ENCODE measurements at places on chromosomes 16 and 17. TPM values are rescaled to one million over a fixed set of nuclear protein-coding genes. Genes with fewer than 3 reads are reported as not detected.

CRYBA1 gene
- not detected for total RNA-seq

LDHD gene
- 0.18 TPM for total RNA-seq

SHCBP1 gene
- total RNA-seq, result 28.9 TPM

PMFBP1 gene
- total RNA-seq, result 0.33 TPM

KRTAP4-4 gene
- total RNA-seq, result not detected

LRRC37B gene
- total RNA-seq, result 18.0 TPM

KCNH6 gene
- total RNA-seq, result not detected

CORO1A gene
- 1.9 TPM for total RNA-seq

DNA sequence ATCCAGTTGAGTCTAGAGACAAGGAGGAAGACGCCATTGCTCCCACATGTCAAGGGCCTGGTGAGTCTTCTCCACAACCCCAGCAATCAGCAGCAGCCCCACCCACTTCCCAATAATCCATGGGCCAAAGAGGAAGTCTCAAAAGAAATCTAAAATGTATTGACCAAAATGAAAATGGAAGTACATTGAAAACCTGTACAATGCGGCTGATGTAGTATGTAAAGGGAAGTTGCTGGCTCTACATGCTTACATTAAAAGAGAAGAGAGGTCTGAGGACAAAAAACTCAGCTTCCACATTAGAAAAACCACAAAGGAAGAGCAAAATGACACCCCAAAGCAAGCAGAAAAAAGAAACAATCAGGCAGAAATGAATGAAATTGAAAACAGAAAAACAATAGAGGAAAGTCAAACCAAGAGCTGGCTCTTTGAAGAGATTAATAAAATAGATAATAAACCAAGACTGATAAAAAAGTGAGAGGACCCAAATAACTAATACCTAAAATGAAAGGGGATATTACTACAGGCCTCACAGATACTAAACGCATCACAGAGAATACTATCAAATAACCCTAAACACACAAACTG is 100.6 kb upstream of the METRNL start:
- DNase-seq, result no peak

DNA sequence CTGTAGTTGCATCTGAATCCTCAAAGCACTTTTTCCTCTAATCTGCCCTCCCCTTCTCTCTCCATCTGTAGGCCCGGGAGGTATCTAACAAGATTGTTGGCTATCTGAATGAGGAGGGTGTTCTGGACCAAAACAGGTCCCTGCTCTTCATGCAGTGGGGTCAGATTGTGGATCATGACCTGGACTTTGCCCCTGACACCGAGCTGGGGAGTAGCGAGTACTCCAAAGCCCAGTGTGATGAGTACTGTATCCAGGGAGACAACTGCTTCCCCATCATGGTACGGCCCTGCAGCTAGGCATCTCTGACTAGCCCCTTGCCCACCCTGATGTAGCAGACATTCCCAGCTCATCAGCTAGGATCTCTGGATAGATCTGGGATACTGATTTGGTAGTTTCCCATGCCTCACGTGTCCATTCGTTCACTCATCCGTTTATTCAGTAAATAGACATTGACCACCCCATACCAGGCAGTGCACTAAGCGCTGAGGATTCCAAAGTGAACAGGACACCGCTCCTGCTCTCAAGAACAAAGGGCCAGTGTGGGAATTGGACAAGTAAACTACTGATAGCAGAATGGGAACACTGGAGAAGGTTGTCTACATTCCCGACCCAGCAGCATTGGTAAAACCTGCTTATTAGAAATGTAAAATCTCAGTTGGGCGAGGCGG is 12.1 kb downstream of the LPO start:
- no peak for DNase-seq

DNA sequence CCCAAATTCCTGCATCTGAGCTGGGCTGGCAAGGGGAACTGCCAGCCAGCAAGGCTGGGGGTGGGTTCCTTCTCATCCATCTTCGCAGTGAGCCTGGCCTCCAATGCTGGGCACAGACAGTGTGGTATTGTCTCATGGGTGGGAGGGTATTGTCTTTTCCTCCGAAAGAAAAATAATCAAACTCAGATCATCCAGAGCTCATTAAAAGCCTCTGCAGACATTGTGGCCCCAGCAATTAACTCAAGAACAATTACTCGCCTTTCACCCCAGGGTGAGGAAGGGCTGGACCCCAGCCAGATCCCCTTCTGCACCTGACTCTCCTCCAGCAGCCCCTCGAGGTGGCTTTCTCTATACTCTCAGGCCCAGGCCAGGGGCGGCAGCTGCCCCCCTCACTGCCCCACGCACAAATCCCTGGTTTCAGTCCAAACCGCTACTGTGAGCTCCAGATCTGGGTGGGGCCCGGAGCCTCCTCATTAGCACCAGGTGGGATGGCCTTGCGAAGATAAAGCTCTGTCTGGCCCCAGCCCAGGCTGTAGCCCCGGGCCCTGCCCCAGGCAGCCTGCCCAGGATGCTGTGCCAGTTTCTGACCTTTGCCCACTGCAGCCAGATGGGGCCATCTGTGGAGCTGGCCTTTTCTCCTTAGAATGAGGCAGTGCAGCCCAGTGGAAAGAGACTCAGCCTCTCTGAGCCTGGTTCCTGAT is 2.3 kb upstream of the KRT15 start:
- DNase-seq, result no peak

GRCh38 chr17:42329025-42329976 is 41.0 kb downstream of the STAT5A start:
- DNase-seq, result peak; percentile 88

GRCh38 chr16:54632322-54633220 is 298.1 kb upstream of the IRX5 start:
- DNase-seq, result no peak

- DNase-seq, result no peak
These were observed 93.2 kb downstream of the GNAO1 start for GRCh38 chr16:56284521-56284920.

- no peak for DNase-seq
These were observed 399.4 kb upstream of the C16orf82 start for GRCh38 chr16:26667307-26667706.

DNA sequence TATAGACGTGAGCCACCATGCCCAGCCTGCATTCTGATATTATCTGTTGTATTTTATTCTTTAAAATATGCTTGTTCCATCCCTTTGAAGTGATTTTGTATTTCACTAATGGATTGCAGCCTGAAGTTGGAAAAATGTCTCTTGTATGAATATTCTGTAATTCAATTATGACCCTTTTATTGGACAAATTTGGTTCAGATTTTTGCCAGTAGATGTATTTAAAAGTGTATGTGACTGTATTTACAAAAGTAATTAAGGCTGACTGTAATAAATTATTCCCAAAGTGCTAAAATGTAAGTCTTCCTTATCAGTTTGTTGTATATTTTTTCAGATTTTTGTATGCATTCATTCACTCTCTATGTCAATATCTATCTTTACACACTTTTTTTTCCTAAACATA is 23.8 kb downstream of the PPM1E start:
- no peak for DNase-seq

GRCh38 chr16:49640581-49640980 is 215.3 kb downstream of the ZNF423 start:
- no peak for DNase-seq

GRCh38 chr16:75252946-75253911 is 1.8 kb upstream of the BCAR1 start:
- peak; percentile 69 for DNase-seq

DNA sequence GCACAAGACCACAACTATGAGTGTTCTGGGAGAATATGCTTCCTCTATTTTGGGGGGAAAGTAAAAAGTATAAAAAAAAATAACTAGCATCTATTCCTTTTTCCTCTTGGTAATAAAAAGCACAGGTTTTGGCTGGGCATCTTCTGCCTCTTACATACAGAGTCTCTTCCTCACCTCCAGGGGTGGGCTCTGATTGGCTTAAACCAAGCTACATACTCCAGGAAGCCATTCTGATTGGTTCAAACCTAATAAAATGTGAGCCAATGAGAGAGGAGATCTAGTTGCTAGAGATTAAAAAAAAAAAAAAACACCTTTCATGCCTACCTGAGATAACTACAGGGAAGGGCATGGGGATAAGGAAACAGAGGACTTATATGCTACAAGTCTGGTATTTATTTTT is 365.9 kb upstream of the ERCC4 start:
- no peak for DNase-seq

- DNase-seq, result no peak
These were observed 17.0 kb downstream of the FAM117A start for GRCh38 chr17:49746791-49747490.

DNA sequence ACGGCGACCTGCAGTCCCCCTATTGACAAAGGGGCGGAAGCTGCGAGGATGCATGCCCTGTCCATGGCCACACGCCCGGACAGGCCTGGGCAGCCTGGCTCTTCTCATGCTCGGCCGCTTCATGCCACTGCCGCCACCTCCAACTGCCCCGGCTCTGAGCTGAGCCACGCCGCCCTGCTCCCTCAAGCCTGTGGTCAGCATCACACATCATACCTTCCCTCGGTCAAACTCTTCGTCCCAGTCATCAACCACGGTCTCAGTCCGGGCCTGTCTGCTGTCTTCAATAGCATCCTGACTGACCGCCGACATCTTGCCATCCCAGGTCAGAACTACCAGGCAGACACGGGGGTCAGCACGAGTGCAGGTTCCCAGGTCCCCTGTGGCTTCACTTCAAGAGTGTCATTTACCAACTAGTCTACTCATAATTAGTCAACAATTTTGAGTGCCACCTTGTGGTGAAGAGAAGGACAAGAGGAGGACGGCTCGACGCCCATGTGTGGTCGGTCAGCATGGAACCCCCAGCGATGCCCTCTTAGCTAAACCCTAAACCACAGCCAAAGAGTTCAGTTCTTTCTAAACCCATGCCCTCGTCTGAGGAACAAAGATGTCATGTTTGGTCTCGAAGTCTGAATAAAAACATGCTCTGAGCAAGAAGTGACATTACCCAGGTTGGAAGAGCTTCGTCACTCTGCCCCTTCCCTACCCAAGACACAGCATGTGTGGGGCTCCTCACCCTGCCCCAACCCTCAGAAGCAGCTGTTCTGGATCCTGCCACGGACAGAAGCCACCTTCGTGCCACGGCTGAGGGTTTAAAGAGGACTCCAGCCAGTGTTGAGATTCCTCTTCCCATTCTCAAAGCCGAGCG is 16.9 kb upstream of the CYTH1 start:
- DNase-seq, result peak; percentile 26

- peak; percentile 49 for DNase-seq
These were observed 1.8 kb downstream of the CACNB1 start for GRCh38 chr17:39195568-39196160.

Data from fibroblast of the aortic adventitia (primary cell).